ENCODE measurements at places on chromosomes 7 and 10. TPM values are rescaled to one million over a fixed set of nuclear protein-coding genes. Genes with fewer than 3 reads are reported as not detected.

- peak overlapping the region; percentile 100 for H3K4me3 ChIP-seq
- peak overlapping the region; percentile 100 for H3K27ac ChIP-seq
- peaks cover 56% of the 10 kb centered on the region for H3K4me1 ChIP-seq
- DNase-seq: peak; percentile 52
- no peaks in the 10 kb centered on the region for H3K27me3 ChIP-seq
Measured at GRCh38 chr7:44977959-44978335, 868 bp downstream of the MYO1G start.

GRCh38 chr10:119620241-119621077, 23.7 kb upstream of the TIAL1 start:
- no peaks in the 10 kb centered on the region for H3K27me3 ChIP-seq
- DNase-seq: peak; percentile 15
- no peak overlapping the region for H3K27ac ChIP-seq
- H3K36me3 ChIP-seq: no peaks in the 10 kb centered on the region

DNA sequence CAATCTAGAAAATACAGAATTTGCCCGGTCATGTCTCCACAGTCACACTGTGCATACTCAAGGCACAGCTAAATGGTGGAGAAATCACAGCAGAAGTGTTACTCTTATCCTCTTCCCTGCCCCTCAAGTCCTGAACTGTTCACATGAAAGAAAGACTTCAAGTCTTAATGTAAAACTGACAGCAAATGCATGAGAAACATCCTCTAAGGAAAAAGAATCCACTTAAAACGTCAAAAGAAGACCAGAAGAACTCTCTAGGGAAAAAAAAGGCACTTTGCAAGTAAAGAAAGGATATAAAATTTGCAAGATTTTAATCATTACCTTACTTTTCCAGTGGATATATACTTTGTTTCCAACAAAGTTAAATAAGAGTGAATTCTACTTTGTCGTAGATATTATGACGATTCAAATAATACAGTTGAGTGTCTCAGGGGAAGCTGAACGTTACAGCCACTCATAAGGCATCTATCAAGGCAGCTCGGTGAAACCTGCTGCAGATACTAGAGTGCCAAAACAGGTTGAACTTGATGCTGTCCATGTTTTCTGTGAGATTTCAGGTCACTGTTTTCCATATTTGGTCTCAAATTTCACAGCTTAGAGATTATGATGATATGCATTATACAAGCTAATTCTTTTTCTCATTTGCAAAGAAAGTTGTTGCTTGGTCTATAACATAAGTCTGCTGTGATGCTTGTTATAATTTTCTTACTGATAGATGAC, 155.0 kb downstream of the CTTNBP2 start:
- H3K4me3 ChIP-seq: no peak overlapping the region
- no peak overlapping the region for H3K27ac ChIP-seq
- H3K36me3 ChIP-seq: no peaks in the 10 kb centered on the region
- H3K4me1 ChIP-seq: no peaks in the 10 kb centered on the region

DNA sequence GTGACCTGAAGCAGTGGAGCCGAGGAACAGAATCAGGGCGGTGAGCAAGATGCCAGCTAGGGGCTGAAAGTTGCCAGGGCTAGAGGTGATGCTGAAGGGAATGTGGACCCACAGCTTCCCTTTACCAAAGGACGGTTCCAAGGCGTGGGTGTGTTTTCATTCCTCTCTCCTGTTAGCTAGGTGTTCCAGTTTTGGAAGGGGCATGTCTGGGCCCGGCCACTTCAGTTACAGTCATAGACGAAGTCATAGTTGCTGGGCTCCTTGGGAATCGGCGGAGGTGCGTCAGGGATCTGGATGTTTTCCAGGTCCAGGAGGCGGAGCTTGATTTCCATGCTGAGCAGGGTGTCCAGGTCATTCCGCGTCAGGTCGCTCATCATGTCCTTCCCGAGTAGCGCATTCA, 131.0 kb upstream of the AOAH start:
- DNase-seq: no peak
- no peak overlapping the region for H3K4me3 ChIP-seq
- no peak overlapping the region for H3K27ac ChIP-seq

DNA sequence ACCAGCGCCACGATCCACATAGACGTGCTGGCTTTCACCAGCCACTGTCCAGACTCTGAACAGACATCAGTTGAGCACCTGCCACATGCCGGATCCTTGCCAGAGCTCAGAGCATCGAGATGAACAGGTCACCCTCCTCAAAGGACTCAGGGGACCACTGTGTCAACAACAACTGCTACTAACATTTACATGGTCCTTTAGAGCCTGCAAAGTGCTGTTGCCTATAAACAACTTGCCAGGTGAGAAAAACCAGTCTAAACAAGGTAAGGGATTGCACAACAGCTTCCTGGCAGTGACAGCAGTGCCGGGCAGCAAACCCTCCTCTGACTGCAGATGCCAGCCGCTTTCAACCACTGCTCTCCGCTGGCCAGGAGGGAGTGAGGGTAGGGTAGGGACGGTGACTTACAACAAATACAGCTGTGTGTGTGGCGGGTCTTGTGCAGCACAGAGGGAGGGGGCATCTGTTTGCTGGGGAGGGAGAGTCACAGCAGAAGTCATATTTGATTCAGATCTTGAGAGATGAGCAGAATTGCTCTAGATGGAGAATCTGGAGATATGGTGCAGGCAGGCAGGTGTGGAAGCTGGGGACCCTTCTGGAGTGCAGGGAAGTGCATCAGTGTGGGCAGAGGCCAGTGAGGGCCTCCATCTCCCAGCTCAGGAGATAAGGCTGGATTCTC, 32.8 kb upstream of the RHEB start:
- H3K27ac ChIP-seq: no peak overlapping the region
- H3K27me3 ChIP-seq: peaks cover 6% of the 10 kb centered on the region
- H3K36me3 ChIP-seq: peaks cover 4% of the 10 kb centered on the region
- no peak overlapping the region for H3K4me3 ChIP-seq
- H3K4me1 ChIP-seq: peaks cover 4% of the 10 kb centered on the region
- DNase-seq: no peak

GRCh38 chr7:138249975-138250374, 173.7 kb downstream of the AKR1D1 start:
- no peaks in the 10 kb centered on the region for H3K27me3 ChIP-seq
- no peaks in the 10 kb centered on the region for H3K36me3 ChIP-seq
- no peaks in the 10 kb centered on the region for H3K4me1 ChIP-seq
- no peak overlapping the region for H3K4me3 ChIP-seq
- no peak for DNase-seq

- no peaks in the 10 kb centered on the region for H3K36me3 ChIP-seq
- DNase-seq: no peak
- H3K4me3 ChIP-seq: no peak overlapping the region
- peaks cover 1% of the 10 kb centered on the region for H3K27me3 ChIP-seq
- no peak overlapping the region for H3K27ac ChIP-seq
Measured at GRCh38 chr7:107108793-107109371, 59.9 kb upstream of the HBP1 start.

GRCh38 chr10:47290338-47290737, 9.7 kb upstream of the GDF10 start:
- H3K4me1 ChIP-seq: peaks cover 18% of the 10 kb centered on the region
- DNase-seq: no peak
- H3K27me3 ChIP-seq: peaks cover 1% of the 10 kb centered on the region

AKR1C3 gene
- 0.29 TPM for total RNA-seq

DNA sequence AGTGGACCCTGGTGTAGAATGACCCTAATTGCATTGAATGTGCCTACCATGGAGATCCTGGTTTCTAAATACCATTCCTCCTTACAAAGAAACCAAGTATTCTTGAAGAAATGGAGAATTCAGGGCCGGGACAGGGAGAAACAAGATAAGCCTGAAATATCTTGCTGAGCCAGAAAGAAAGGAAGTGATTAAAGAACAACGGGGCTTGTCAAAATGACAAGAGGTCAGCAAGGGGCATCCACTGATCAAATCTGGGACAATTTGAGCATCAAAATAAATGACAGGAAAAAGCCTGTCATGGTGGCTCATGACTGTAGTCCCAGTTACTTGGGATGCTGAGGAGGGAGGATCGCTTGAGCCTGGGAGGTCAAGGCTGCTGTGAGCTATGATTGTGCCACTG, 8.1 kb downstream of the ABHD11 start:
- no peak overlapping the region for H3K27ac ChIP-seq
- no peak overlapping the region for H3K4me3 ChIP-seq
- DNase-seq: no peak
- no peaks in the 10 kb centered on the region for H3K36me3 ChIP-seq
- H3K27me3 ChIP-seq: peaks cover 8% of the 10 kb centered on the region
- H3K4me1 ChIP-seq: peaks cover 4% of the 10 kb centered on the region

- peaks cover 1% of the 10 kb centered on the region for H3K27me3 ChIP-seq
- no peaks in the 10 kb centered on the region for H3K4me1 ChIP-seq
- no peak overlapping the region for H3K27ac ChIP-seq
- H3K36me3 ChIP-seq: no peaks in the 10 kb centered on the region
Measured at GRCh38 chr7:143980746-143981510, 19.2 kb upstream of the OR6B1 start.

RABGEF1 gene
- 17.5 TPM for total RNA-seq
